ENCODE measurements at places on chromosomes 7 and 10.
A peak's percentile ranks its signal among the peaks of the same experiment; 100 is the strongest.

GRCh38 chr10:88544140-88544870 lies 38.8 kb downstream of the RNLS start:
- no peak for DNase-seq

- peak; percentile 85 for DNase-seq
These were observed at the start of gene MACROH2A2 for GRCh38 chr10:70052462-70053217. TSS of gene MACROH2A2 (plus strand) at chr10:70052846. CDS start at chr10:70075659, 22,813 bp downstream.

- no peak for DNase-seq
These were observed 165.4 kb upstream of the ADO start for GRCh38 chr10:62639144-62639543.

DNA sequence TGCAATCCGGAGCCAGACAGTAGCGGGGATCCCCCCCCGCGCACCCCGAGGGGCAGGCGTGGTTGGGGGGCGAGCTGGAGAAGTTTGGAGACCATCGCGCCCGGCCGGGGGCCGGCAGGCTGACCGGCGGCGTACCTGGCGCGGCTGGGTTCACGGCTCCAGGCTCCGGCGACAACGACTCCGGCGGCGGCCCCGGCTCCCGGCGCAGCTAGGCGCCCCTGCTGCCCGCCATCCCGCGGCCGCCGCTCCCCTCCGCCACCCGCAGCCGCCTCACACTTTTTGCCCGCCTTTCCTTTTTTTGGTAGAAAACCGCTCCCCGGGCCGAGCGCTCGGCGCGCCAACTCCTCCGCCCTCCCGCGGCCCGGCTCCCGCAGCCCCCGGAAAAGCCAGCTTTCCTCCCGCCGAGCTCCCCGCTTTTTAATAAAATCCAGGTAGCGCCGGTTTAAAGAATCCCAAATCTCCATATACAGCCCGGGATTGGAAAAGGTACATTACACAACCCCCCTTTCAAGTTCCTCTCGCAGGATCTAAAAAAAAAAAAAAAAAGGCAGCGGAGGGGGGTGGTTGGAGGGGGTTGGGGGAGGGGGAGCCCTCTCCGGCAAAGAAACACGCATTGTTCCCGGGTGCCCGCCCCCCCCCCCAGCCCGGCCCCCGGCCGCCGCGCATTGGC lies at the start of gene TNRC18:
Gene TNRC18 (minus strand): TSS at position 529 of the 670 bp plus-strand sequence. CDS start 2,588 bp downstream, outside the sequence.
- peak; percentile 85 for DNase-seq

GRCh38 chr10:36171556-36171952 lies 529.5 kb upstream of the FZD8 start:
- no peak for DNase-seq

DNA sequence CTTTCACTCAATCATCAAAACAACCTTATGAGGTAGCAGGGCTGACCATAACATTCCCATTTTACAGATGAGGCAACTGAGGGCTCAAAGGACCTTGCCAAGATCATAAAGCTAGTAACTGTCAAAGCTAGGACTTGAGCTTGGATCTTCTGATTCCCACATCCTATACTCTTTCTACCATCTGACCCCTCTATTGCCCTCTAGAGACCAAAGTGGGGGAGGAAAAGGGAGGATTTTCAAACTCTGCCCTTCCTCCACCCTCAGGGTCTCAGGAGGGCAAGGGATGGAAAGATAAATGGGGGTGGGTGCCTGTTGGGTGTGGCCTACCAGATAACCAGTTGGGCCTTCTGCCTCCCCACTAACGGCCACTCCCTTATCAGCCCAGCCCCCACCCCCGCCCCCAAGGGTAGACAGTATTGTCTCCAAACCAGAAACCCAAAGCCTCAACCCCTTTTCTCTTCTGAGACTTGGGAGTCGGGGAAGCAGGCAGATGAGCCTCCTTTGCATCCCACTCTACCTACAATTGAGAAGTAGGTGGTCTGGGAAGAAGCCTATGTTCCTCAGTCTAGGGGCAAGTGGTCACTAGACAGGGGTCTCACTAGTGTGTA lies 7.9 kb downstream of the LDB1 start:
- DNase-seq: no peak

DNA sequence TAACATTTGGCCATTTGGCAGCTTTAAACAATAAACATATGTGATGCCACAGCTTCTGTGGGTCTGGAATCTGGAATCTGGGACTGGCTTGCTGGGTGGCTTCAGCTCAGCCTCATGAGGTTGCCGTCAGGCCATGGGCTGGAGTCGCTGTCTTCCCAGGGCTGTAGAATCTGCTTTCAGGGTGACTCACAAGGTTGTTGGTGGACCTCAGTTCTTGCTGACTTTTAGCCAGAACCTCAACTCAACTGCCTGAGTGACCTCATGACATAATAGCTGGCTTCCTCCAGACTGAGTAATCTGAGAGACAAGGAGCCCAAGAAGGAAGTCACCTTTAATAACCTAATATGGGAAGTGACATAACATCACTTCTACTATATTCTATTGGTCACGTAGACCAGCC lies 44.6 kb upstream of the TSPAN13 start:
- no peak for DNase-seq

GRCh38 chr10:88386204-88386788 lies 196.8 kb downstream of the RNLS start:
- no peak for DNase-seq

All from left forelimb (tissue), 1 donor.